ENCODE measurements at places on chromosomes 13 and 19.

DNA sequence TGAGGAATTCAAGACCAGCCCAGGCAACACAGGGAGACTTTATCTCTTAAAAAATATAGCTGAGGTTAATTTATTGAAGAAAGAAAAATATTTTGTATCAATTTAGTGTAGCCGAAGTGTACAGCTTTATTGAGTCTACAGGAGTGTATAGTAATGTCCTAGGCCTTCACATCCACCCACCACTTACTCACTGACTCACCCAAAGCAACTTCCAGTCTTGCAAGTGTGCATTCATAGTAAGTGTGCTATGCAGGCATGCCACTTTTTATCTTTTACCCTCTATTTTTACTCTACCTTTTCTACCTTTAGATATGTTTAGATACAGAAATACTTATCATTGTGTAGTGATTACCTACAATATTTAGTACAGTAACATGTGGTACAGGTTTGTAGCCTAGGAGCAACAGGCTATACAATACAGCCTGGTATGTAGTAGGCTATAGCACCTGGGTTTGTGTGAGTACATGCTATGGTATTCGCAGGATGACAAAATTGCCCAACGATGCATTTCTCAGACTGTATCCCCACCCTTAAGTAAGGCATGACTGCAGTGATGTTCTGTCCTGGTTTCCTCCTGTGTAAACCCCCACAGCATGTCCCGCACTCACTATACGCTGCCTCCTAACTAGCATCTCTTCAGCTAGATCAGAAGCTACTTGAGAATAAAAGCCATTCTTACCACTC lies 15.3 kb upstream of the ATP12A start:
- no peak for DNase-seq

DNA sequence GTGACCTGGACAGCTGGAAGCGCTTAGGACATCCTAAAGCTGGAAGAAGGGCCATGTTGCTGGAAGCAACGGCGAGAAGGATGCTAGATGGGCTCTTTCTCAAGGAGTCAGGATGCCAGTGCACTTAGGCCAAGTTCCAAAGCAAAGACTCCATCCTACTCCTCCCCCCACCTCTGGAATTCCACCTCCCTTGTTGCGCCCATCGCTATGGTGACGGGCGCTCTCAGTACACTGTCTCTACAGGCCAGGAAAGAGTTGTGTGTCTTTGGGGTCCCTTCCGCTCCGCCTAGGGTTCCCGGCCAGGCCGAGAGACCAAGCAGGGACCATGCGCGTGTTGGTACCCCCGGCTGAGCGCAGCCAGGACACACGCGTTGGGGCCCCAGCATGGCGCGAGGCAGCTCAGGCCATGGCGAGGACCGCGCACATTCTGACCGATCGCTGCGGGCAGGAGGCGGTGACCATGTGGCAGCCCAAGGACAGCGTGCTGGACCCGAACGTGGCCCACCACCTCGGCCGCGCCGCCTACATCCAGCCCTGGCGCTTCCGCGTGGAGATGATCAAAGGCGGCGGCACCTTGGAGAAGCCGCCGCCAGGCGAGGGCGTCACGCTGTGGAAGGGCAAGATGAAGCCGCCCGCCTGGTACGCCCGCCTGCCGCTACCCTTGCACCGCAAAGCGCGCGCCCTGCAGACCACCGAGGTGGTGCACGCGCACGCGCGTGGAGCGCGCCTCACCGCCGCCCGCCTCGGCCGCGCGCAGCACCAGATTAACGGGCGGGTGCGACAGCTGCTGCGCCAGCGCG lies 31.0 kb upstream of the SLC1A6 start:
- DNase-seq = no peak

DNA sequence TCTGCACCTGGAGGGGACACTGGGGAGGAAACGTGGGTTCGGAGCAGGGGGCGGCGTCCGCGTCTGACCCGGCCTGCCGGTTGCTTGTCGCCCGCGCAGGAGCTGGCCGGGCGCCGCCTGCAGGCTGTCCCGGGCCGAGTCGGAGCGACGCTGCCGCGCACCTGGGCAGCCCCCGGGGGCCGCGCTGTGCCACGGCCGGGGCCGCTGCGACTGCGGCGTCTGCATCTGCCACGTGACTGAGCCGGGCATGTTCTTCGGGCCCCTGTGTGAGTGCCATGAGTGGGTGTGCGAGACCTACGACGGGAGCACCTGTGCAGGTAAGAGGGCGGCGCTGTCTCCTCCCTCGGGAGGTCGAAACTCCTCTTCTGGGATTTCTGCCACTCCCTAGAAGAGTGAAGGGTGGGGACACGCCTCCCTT lies 1.3 kb downstream of the ITGBL1 start:
- no peak for DNase-seq

- no peak for DNase-seq
Measured at GRCh38 chr19:40709817-40710216, 6.9 kb downstream of the COQ8B start.

- DNase-seq = no peak
Measured at GRCh38 chr13:28684257-28684656, 25.3 kb downstream of the POMP start.

GRCh38 chr19:13299838-13300237 lies 149.6 kb downstream of the IER2 start:
- DNase-seq = no peak

DNA sequence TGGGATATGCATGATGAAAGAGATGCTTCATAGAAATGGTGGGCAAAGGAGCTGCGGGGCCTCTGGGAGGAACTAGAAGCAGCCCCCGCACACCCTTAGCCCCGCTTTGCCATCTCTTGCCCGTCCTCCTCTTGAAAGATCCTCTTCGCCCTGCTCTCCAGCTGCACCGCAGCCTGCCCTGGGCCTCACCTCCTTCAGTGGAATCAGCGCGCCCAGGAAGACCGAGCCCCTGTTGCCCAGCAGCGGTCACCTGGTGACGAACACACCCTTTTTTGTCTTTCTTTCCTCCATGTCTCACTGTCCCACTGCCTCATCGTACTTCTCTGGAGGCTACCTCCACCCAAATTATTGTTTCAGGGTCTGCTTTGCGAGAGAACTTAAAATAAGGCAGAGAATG lies 807.6 kb downstream of the UQCRFS1 start:
- DNase-seq = no peak

GRCh38 chr19:48962849-48963165 lies 2.3 kb upstream of the FTL start:
- no peak for DNase-seq

GRCh38 chr19:1974381-1975161 lies 33.6 kb downstream of the CSNK1G2 start:
- no peak for DNase-seq

All from T follicular helper cell (primary cell).